ENCODE measurements at places on chromosomes 4 and X.

DNA sequence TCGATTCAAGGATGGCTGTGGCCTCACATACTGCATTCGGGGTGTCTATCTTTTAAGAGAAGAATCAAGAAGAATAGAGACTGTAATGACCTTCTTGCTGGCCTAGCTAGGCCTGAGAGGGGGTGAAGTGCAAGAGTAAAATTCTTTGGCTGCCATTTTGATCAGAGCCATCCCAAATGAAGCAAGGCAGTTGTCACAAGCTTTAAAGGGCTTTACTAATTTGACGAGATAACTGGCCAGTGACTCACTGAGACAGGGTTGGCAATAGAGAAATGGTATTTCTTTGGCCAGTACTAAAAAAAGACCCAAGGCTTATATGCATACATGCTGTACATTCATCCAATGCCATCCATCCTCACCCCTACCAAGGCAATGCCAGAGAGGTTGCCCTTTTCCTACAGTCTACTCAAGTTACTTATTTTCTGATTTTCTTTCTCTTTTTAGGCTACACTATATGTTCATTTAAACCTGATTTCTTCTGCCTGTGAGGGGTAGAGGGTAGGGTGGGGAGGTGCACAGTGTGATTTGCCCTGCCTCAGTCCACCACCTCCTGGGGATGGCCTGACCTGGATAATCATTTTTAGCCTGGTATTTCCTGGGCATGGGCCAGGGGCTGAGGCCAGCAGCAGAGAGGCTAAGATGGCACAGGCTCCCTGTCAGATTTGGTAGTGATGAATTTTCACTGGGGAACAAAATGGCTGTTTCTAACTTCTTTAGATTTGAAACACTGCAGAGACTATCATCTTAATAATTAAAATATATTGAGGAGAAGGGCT is 32.2 kb downstream of the ATG4A start:
- no peak for DNase-seq

DNA sequence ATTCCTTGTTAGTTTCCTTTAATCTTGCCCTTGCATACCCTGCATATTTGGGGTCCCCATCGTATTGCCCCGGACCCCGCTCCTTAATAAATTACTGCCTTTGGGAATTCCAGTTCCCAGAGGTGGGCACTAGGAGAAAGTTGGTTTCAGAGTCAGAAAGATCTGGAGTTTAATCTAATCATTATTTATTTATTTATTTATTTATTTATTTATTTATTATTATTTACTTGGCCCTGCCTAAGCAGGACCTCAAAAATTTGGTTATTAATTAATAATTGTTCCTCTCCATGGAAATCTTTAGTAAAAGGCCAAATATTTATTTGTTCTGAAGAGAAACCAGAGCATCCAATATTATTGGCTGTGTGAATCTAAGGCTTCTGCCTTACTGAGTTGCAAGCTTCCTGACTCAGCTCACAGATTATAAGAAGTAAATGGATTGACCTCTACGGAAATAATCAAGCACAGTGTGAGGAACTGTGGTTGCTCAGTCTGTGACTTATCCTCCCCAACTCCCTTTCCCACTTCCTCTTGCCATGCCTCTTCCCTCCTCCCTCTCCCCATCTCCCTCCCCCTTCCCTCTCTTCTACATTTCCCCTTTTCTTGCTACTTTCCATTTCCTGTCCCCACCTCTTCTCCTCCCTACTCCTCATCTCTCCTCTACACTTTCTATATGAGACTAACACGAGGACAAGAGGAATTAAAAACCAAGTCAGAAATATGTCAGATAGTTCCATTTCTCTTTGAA is 61.5 kb upstream of the AP1S2 start:
- no peak for DNase-seq

- DNase-seq, result no peak
Observed at GRCh38 chrX:155333544-155334100, 792 bp downstream of the CLIC2 start.

GRCh38 chrX:24465532-24465865 is 413 bp downstream of the PDK3 start:
- no peak for DNase-seq

- no peak for DNase-seq
Observed at GRCh38 chrX:20237864-20238263, 28.8 kb downstream of the RPS6KA3 start.

DNA sequence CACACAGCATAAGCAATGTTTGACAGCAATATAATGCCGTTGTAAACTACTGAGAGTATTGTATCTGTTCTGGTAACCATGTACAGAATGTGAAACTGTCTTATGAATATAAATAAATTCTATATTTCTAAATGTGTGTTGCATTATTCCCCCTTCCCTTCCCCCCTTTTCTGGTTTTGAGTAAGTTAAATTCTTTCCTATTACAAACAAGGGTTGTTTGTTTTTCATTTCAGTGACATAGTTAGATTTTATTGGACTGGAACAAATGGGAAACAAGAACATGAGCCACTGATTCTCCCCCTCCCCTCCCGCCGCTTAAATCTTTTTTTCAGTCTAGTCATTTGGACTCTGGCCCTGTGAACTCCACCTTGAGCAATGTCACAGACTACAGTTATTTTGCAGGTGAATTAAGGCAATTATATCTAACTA is 69.8 kb downstream of the GPAT3 start:
- DNase-seq, result no peak

GRCh38 chrX:47175588-47175980 is 18.0 kb upstream of the UBA1 start:
- no peak for DNase-seq

GRCh38 chr4:69984030-69984443 is 11.7 kb upstream of the STATH start:
- DNase-seq, result no peak

- DNase-seq, result peak; percentile 18
Observed at GRCh38 chr4:88630756-88631155, 38.5 kb downstream of the HERC3 start.

DNA sequence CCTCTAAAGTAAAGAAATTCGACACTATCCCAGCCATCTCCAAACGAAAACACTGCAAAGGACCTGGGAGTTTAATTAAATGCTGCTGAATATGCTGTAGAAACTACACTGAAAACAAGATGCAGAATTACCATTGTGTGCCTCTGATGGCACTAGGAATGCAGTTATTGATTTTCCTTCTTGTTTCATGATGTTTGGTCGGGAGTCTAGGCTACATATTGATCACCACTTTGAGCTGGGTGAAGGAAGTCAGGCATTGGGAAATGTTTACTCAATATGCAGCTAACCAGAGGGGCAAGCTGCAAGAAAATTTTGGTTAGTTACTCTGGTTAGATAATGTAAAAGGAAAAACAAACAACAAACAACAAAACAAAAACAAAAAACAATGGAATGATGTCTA is 650.7 kb upstream of the GALNTL6 start:
- no peak for DNase-seq

DNA sequence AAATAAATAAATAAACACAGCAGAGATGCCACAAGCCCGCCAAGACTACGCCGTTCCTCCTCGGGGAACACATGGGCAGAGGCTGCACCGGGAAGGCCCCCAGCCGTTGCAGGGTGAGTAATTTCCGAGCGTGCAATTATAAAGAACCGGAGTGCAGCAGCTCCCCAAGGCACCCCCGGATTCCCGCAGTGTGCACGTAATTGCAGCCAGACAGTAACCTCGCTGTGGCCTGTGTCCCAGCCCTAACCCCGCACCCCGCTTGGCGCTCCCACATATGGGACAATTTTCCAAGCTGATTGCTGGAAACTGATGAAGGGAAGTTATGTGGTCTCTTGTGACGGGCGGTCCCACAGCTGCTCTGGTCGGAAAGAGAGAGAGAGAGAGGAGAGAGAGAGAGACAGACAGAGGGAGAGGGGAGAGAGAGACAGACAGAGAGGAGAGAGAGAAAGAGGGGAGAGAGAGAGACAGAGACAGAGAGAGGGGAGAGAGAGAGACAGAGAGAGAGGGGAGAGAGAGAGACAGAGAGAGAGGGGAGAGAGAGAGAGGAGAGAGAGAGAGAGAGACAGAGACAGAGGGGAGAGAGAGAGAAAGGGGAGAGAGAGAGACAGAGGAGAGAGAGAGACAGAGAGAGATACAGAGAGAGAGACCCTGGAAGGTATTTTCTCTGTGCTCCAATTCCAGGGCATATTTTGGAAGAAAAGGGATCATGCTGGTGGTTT is 275.4 kb downstream of the SHOX start:
- DNase-seq, result no peak

DNA sequence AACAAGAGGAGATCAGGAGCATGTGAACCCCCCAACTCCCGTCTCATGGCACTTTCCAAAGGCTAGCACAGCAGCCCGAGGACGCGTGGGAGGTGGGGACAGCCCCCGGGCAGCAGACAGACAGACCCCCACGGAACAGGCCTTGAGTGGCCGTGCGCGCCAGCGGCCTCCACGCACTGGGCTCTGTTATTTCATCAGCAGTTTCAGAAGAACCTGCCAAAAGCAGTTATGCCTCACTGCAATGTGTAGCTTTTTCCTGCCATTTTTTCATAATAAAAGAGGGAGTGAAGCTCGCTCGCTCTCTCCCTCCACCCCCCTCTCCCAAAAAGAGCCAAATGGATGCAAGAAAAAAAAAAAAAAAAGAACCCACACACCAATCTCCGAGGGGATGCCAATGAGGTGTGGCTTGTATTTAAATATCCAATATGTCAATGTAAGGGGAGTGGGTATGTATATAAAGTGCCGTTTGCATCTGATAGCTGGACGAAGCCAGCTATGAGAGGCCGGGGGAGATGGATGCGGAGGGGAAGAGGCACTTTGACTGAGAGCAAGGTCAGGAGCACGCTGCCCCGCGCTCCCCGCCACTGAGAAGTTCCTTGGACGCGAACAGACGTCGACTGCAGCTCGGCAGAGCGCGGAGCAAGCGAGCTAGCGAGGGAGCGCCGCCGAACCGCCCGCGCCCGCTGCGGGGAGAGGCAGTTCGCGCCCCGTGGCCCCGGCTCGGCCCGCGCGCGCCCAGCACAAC is at the start of gene FGF16:
TSS of gene FGF16 (plus strand) at position 482 of the 745 bp plus-strand sequence. CDS start 286 bp downstream, outside the sequence.
- DNase-seq, result no peak

- DNase-seq, result peak; percentile 33
Observed at GRCh38 chr4:175470131-175470530, 341.9 kb downstream of the GPM6A start.

GRCh38 chrX:11787564-11787963 is 29.5 kb downstream of the MSL3 start:
- peak; percentile 4 for DNase-seq

DNA sequence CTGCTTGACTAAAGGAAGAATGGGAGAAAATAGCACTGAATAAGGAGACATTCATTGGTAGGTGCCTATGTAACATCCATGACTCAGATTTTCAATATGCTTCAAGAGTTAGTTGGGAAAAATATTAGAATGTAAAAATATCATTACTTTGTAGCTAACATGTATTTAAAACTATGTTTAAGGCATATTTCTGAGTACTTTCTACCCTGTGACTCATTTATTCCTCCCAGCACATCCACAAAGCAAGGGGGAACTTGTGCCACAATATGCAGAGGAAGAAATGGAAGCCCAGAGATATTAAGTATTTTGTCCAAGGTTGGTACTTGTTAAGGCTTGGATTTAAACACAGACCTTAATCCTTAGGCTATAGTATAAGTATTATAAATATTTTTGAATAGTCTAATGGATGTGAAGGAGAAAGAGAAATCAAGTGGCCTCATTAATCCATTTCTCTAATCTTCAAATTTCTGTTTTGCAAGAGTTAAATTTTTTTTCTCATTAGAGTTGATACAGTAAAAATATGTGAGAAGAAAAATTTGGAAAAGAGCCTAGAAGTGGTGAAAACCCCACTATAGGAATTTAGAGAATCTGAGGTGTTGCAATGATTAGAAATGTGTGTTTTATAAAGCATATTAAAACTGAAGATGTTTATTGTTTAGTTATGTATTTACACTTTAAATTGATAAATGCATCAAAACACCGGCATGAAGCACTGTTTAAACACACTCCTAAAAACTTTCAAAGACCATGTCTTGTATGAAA is 149.3 kb upstream of the GYPA start:
- no peak for DNase-seq

- DNase-seq, result peak; percentile 31
Observed at GRCh38 chrX:8845469-8845868, 44.3 kb upstream of the FAM9A start.

DNA sequence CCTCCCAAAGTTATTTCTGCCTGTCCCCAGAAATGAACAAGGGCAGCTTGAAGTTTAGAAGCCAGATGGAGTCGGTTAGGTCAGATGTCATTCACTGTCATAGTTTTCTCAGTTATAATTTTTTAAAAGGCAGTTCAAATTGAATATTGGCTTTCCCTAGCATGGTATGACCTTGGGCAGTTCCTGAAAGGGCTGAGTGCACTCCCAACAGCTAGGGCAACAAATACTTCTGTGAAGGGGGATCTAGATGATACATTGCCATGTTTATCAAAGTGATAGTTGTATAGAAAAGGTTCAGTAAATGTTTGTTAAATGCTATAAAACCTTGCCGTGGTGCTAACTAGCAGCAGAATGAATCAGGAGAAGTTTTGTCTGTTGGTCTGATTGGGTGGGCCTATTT is 938.1 kb upstream of the GRIA3 start:
- no peak for DNase-seq

DNA sequence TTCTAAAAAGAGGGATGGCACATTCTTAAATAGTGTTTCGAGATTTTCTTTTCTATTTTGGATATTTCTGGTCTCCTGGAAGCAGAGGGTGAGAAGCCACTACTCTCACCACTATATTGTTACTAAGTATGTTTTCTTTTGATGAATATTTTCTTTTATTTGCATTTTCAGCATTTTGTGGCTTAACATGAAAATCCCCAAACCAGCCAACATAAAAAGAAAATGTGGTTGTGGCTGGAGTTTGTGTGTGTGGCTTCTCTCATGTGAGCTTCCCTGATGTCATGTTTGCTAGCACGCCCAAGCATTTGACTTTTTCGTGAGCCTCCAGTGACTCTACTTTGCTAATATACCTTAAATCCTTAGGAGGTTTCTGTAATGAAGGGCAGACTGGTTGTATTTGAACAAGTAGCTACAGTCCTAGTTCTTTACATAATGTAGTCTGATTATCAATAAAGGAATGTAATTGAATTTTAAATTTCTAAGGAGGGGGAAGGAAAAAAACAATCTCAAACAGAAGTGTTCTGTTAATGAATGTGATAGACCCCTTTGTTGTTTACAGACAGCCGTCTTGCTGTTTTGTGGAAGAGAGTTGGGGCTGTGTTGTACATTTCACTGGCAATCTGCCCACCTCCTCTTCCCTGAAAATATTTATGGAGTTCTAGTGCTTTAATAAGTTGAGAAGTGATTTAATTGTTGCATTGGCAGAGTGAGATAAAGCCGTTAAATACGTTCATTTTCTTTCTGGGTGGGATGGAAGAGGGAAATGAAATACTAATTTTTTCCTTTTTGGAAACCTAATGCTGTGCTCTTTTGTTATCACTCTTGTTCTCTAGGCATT is 114.6 kb downstream of the ARHGAP10 start:
- DNase-seq, result no peak

Measured in ACHN (cell line).